Stimulated activated CD4-positive, alpha-beta T cell treated with anti-CD3 and anti-CD28 coated beads, Interleukin-15, amount 100 ng/mL, for 48 hours (primary cell): ENCODE measurements at places on chromosomes 7 and 10.

GRCh38 chr7:1666317-1666822 is 3.7 kb upstream of the ELFN1 start:
- no peak for DNase-seq

- no peak for DNase-seq
Measured at GRCh38 chr10:12796401-12797160, 204.9 kb downstream of the CCDC3 start.

DNA sequence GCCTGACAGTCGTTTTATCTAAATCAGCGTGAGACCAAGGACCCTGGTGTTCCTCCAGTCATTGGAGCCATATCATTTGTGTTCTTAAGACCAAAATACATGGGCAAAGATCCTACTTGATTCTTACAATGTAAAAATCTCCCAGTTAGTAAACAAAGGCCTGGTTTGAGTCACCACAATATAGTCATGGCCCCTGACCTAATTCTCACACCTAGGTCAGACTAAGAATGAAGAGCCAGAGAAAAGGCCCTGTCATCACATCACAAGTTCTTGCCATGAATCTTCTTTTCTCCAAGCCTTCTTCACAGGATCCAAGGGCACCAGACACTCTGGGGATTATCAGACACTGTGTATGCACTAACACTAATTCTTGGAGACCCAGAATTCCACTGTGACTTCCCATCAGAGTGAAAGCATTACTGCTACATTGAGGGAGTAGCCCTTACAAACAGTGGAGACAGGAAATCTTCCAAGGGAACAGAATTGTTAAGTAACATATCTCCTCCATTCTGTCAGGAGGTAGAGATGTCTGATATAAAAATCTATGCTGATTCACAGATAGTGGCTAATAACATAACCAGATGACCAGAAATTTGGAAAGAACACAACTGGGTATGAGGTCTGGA is 7.6 kb upstream of the ERVW-1 start:
- no peak for DNase-seq

DNA sequence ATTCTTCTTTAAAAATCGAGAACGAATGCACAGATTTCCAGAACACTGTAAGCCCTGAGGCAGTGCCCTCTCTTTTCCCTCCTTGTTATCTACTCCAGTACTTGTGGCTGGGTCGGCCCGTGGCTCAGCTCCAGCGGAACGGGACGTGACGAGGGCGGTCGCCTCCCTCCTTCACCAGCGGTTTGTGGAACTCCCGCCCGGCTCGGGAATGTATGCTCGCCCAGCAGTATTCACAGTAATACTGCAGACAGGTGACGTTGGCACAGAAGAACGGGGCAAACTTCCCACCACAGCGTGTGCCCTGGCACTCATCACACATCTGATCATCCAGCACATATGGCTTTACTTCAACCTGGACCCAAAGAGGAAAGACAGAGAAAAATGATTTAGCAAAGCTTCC is 128.5 kb downstream of the BTAF1 start:
- no peak for DNase-seq

- no peak for DNase-seq
Measured at GRCh38 chr7:28903730-28904577, 54.2 kb downstream of the TRIL start.

GRCh38 chr7:95004618-95005247 is 97.3 kb downstream of the PPP1R9A start:
- no peak for DNase-seq

- DNase-seq = no peak
Measured at GRCh38 chr10:45420453-45421192, 46.6 kb downstream of the ALOX5 start.

DNA sequence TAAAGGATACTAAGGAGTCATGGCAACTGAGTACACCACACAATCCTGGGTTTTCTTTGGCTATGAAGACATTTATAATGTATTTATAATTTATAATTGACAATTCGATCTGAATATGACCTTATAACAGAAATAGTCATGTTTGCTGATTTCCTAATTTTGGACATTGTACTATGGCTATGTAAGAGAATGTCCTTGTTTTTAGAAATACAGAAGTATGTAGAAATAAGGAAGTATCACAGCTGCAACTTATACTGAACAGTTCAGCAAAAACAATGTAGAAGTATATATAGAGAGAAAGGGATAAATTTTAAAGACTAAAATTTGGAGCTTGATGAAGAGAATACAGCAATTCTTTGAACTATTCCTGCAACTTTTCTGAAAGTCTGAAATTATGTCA is 32.6 kb downstream of the PRLHR start:
- DNase-seq = no peak
